Ascending aorta (tissue), 2 donors: ENCODE measurements at places on chromosomes 4 and X. TPM values are rescaled to one million over a fixed set of nuclear protein-coding genes. Genes with fewer than 3 reads are reported as not detected.

DNA sequence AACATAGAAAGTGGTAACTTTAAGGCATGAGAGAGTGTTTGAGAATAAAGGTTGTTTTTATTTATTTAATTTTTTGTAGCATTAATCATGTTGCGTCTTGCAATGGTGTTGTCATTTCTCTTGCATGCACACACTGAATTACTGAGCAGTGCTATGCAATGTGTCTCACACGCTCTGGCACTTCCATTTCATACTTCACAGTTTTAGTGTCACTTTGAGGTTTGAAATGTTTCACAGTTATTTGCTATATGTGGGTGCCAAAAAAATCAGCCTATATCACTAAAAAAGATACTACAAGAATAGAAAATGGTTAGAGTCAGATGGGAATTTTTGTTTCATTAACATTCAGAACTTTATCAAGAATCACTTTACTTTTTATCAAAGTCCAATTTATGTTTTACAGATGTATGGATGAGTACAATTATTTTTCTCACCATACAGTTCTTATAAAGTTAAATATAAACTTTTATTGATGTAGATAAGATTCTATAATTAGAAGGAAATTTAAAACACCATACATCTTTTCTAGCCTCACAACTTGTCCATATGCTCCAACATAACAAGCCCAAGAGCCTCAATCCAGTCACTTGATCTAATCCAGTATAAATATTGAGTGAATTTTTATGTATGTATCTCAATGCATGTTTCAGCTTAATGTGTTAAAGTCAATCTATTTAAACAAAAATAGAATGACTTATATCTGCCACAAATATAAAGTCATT, 114.0 kb downstream of the IQCM start:
- no peak for DNase-seq

DNA sequence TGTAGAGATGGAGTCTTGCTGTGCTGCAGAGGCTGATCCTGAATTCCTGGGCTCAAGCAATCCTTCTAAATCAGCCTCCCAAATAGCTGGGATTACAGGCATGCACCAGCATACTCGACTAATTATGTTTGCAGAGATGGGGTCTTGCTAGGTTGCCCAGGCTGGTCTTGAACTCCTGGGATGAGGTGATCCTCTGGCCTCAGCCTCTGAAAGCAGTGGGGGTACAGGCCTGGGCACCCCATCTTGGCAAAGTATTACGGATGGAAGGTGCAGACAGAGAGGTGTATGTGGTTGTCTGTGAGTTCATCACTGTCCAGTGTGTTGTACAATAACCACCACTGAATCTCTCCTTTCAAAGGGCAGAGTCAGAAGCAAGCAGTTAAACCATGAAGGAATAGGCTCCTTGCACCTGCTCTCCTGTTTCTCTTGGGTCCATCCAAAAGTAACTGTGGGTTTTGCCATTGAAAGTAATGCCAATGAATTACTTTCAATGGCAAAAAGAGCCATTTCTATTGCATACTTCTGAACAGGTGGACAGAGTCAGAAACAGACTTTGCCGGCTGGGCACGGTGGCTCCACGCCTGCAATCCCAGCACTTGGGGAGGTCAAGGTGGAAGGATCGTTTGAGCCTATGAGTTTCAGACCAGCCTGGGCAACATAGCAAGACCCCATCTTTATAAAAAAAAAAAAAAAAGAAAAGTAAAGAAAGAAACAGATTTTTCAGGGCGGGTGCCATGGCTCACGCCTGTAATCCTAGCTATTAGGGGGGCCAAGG, 7.0 kb upstream of the AKAP17A start:
- no peak for DNase-seq

DNA sequence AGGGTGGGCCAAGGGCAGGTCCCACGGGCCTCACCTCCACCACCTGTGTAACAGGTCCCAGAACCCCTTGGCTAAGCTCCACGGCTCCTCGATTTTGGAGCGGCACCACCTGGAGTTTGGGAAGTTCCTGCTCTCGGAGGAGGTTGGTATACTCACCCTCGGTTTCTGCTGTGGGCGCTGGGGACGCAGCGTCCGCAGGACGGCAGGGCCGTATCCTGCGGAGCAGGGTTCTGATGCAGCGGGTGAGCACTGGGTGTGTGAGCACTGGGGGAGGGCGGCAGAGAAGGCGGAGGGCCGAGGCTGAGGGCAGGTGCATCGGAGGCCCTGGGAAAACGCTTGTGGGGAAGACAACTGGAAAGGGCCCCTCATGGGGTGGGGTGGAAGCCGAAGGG, 11.0 kb downstream of the ATP5ME start:
- DNase-seq, result no peak

Gene IL9R
- not detected for total RNA-seq
